Non-pigmented ciliary epithelial cell (primary cell): ENCODE measurements at places on chromosomes 16 and 17.
A peak's percentile ranks its signal among the peaks of the same experiment; 100 is the strongest.

GRCh38 chr17:60327134-60327900 lies 64.6 kb downstream of the USP32 start:
- no peak for DNase-seq

- DNase-seq, result no peak
Measured at GRCh38 chr16:71552698-71553503, 24.0 kb downstream of the TAT start.

DNA sequence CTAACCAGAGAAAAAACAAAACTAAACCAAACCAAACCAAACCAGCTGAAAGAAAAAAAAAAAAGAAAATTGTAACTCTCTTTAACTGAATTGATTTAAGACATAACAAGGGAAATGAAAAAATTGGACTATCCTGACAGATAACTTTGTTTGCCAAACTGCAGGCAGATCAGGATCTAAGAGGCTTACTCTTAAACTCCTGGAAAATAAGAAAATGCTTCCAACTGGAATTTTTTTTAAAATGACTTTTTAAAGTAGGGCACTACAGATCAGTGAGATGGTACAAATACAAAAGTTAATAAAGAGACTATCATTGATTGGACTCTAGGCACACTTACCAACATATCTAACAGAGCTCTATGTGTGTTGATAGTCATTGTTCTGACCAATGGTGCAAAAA lies 125.5 kb upstream of the KCNJ16 start:
- no peak for DNase-seq

DNA sequence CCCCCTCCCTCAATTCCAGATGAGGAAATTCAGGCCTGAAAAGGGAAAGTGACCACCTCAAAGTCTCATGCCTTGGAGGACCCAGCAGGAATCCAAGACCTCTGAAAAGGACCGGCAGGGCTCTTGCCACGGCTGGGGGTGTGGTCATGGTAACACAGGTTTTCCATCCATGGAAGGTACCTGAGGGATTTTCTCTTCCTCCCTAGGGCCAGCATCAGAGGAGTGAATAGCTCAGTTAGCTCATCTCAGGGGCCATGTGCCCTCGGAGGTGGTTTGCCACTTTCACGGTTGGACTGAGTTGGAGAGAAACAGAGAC lies 1.3 kb downstream of the CIITA start:
- no peak for DNase-seq

DNA sequence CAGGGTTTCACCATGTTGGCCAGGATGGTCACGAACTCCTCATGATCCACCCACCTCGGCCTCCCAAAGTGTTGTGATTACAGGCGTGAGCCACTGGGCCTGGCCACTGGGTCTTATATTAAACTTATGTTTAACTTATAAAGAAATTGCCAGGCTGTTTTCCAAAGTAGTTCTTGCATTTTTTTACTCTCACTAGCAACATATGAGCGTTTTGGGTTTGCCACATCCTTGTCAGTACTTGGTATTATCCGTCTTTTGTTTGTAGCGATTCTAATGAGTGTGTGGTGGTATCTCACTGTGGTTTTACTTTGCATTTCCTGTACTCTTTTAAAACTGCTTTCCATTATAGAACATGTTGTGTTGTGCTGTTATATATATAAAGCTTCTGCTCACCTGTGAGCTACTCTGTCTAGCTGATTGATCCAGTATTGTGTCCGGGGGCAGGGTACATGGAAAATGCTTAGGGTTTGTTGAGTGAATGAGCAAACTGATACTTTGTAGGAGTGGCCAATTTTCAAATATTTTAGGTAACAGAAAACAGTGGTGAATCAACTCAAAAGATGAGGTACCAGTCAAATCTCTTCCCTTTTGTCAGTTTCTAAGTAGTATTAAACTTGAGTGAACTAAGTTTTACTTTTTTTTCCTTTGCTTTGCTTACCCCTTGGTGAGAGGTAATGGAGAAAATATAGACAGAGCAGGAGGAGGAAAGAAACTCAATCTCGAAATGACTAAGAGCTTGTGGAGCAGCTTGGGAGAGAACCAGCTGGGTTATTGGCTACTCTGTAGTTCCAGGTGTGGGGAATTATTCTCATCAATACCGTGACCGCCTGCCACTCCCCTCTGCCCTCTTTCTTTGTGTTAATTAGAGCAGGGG lies 75.8 kb downstream of the PITPNC1 start:
- no peak for DNase-seq

- DNase-seq, result no peak
Measured at GRCh38 chr17:78677303-78678221, 100.4 kb upstream of the DNAH17 start.

GRCh38 chr16:85605051-85605911 lies 7.8 kb upstream of the GSE1 start:
- no peak for DNase-seq

DNA sequence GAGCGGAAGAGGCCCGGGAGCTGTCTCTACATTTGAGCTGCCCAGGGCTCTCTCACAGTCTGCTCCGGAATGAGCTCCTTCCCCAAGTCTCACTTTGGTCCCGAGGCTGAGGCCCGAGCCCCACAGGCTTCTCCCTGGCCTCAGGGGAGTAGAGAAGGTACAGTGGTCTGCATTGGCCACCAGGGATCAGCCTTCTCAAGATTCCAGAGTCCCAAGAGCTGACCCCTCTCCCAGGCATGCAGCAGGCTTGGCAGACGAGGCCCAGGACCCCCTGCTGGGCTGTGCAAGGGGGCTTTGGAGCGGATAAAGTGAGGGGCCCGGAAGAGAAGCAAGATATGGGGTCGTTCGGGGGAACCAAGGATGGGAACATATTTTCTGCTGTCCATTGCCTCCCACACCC lies 3.1 kb downstream of the PRSS27 start:
- no peak for DNase-seq

GRCh38 chr17:48439110-48439850 lies 9.3 kb upstream of the SKAP1 start:
- no peak for DNase-seq

DNA sequence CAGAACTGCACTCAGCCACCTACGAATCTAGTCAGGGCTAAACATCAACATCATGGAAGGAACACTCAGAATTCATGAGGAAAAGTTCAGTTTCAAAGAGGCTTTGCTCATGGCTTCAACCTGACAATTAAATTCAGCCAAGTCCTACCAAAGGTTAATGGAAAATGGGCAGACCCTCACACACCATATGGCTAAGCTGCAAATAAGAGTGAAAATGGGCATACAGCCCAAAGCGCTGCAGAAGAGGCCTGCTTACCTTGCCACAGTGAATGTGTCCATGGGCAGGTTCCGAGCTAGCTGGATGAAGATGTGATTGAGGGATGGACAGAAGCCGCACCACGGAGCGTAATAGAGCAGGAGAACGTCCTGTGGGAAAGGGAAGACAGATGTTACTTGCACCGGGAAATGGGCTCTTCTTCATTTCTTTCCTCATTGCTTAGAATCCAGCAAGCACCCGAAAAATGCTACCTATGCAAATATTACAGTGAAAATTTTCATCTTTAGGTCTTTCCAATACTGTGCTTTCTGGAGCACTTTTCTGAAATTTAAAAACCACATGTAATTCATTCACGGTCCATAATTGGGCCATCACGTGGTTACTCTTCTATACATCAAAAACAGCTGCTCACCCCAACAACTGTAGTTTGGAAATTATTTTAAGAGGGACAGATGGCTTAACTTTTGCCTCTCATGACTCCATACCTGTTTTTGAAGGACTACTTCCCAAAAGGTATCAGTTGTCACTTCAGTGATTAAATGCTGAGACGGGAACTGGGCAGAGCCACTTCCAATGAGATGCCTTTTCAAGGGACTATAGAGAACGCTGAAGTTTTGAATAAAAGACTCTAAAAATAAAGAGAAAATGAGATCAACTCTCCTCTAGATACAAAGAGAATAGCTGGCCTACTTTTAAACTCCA lies 19.6 kb downstream of the SNN start:
- DNase-seq, result no peak

DNA sequence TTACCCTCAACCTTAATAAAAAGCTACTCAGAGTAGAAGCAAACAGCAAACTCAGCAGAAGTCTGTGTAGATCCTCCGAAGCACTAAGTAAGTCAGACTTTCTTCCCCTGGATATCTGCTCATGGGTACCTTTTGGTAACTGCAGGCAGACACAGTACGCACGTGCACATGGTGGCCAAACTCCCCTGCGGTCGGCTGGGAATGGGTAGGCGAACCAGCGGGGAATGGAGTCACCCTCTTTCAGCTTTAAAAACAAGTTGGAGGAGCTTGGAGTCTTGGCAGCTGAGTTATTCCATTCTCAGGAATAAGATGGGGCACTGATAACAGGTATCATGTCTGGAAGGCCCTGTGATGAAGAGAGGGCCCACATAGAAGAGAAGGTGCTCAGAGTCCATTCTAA lies 16.3 kb downstream of the CYB561 start:
- no peak for DNase-seq

DNA sequence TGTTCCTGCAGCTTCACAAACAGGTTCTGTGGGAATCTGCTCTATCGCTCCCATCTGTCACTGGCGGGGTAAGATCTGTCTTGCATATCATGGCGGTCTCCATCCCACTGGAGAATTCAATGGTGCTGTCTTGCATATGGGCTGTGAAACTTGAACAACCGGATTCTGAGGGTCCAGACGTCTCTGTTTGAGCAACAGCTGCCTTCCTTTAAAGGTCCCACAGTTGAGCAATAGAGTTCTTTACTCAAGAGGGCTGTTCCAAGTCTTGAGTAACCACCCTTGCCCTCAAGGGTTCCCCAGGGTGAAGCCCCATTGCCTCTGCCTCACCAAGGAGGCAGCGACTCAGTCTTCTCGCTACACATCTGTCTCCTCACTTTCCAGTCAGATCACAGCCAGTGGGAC lies 50.8 kb downstream of the ZFHX3 start:
- no peak for DNase-seq

- DNase-seq, result no peak
Measured at GRCh38 chr16:87982581-87983041, 31.4 kb downstream of the BANP start.

- DNase-seq, result peak; percentile 70
Measured at GRCh38 chr16:64952177-64952576, 169.7 kb downstream of the CDH11 start.
